ENCODE measurements at places on chromosomes 3 and 15.

DNA sequence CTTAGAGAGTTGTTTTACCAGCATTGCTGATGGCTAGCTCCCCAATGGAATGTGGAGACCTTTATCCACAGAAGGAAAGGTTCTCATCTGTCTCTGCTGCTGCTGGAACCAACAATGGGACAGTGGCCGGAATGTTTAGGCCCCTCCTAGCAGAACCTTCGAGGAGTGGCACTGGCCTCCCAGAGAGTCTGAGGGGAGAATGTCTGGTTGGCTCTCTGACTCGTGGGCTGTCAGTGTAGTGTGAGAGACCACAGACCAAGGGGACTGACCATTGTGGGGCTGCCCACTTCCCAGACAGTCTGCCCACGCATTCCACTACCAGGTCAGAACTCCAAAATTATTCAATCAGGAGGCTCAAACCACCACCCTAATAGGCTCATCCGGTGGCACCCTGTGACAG, 5.1 kb downstream of the RASL12 start:
- DNase-seq: no peak

- no peak for DNase-seq
Measured at GRCh38 chr3:102123590-102124190, 274.4 kb downstream of the NFKBIZ start.

- DNase-seq: no peak
Measured at GRCh38 chr3:62287392-62287927, 85.9 kb downstream of the FEZF2 start.

GRCh38 chr15:61756071-61756820, 304.0 kb downstream of the VPS13C start:
- DNase-seq: no peak

DNA sequence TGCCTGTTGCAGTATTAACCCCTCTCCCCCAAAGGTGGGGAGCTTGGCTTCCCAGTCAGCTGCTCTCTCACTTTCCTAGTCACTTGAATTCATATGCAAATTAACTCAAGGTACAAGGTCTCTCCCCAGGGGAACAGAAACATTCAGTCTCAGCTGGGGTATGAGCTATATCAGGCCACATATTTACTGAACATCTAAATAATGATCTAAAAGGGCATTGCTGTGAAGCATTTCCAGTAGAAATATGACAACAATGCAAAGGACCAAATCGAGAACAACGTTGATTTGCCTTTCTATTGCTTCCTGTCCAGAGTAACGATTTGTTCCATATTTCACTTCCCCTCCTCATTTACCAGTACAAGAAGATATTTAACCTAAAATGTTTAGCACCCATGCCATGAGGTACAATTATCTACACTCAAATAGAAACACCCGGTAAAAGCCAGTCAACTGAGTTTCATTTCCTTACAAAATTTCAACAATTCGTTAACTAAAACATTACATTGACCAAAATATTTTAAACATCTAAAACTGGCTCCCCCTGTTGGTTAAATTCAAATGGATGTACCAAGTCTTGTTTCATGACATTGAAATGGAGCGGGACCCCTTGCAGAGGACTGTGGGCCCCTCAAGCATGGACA, 36.5 kb upstream of the KLHL6 start:
- DNase-seq: no peak

GRCh38 chr3:58585005-58585786, 8.0 kb upstream of the FAM107A start:
- DNase-seq: peak; percentile 96

DNA sequence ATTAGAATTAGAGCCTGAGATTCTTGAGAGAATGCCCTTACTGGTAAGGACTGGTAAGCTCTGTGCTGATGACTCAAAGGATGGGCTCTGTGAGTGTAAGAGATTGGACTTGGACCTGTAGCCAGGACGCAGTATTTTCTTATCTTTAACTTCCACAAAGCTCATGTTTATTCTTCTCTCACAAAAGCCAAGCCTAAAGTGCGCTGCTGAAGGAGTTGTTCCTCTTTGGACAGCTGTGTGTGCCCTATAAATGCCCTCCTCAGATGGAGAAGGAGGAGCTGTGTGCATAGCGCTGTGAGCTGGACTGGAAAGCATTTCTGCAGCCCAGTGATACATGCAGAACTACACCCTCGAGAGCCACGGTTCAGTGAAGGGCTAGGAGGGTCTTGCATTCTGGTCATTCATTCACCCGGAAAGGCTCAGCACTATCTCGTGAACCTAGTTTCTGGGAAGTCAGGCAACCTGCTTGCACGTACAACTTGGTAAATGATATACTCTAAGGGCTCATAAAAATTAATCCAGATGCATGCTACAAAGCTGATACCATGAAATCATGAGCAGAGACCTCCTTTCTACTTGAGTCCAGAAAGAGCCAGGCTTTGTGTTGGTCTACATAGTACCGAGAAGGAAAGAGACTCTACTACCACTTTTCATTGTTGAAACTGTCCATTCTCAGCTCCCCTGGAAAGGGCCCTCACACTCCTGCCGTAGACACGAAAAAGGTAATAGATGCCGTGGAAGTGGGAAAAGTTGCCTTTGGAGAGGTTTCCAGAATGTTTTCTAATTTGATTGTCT, 103.0 kb upstream of the TBL1XR1 start:
- no peak for DNase-seq

GRCh38 chr3:52061121-52061910, 4.9 kb upstream of the DUSP7 start:
- DNase-seq: no peak

GRCh38 chr3:16809482-16809881, 75.3 kb upstream of the PLCL2 start:
- no peak for DNase-seq

DNA sequence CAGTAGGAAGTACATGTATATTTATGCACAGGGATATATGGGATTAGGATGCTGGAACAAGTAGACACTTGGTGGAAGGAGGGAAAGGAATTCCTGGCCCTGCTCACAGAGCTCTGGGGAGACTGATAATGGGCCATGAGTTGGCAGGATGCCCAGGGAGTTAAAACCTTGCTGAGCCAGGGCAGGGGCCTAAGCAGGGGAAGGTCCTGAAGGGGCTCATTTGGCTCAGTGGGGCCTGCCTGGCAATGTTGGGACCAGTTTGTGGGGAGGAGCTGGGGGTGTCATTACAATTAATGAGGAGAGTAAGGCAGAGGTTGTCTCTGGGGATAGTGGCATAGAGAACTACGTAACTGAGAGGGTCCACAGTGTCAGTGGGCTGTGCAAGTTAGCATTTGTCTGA, 124.2 kb upstream of the ADPGK start:
- DNase-seq: no peak

- DNase-seq: no peak
Measured at GRCh38 chr15:100707229-100707628, 104.8 kb downstream of the ASB7 start.

GRCh38 chr15:53378096-53378800, 381.2 kb downstream of the WDR72 start:
- no peak for DNase-seq

GRCh38 chr3:193241716-193242115, 694 bp downstream of the PLAAT1 start:
- no peak for DNase-seq

DNA sequence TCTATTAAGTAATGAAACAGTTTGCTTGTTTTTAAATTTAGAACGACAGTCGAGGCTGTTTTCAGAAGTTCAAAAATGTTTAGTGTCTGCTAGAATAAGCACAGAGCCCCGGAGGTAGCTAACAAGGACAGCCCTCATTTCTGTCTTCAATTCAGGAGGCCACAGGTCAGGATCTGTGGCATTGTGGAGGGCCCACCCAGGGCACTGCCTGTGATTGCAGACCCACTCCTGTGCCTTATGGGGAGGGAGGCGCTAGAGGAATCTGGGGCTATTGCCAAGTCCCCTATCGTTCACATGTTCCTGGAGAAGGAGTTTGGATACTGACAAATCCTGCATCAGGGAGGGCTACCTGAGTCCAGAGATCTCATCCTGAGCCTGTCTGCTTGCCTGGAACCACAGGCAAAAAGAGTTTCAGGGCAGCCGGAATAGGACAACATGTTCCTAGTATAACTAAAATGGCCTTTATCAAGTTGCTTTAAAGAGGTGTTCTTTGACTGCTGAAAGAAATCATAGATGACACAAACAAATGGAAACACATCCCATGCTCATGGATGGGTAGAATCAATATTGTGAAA, 141.5 kb upstream of the ROPN1 start:
- DNase-seq: no peak

DNA sequence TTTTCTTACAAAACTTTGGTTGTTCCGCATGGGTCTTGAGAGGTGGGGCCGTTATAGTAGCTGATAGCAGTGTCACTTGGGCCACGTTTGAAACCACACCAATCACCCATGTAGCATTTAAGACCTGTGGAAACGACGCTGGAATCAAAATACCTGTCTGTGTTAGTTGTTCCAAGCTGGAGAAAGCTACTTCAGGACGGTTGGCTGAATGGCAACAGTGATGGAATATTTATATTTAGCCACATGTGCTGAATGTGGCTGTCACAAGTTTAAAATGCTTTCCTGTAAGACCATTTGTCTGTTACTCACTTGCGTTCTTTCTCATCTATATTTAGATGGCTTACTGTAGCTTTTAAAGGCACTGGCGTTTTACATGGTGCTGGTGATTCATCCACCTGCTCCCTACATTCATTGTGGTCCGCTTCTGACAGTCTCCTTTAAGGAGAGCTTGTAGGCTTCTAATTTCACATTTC, 1.4 kb downstream of the DNAJA4 start:
- DNase-seq: no peak

GRCh38 chr15:78059110-78059839, 18.2 kb downstream of the TBC1D2B start:
- no peak for DNase-seq

- DNase-seq: no peak
Measured at GRCh38 chr15:57519806-57520205, 71.9 kb upstream of the MYZAP start.

All from posterior cingulate gyrus (tissue), 11 donors.